ENCODE measurements at places on chromosomes 12 and 14. TPM values are rescaled to one million over a fixed set of nuclear protein-coding genes. Genes with fewer than 3 reads are reported as not detected.

GRCh38 chr14:106347291-106347778 is 821.0 kb downstream of the TMEM121 start:
- no peak overlapping the region for H3K27ac ChIP-seq
- no peak for DNase-seq
- no peaks in the 10 kb centered on the region for H3K36me3 ChIP-seq
- H3K4me3 ChIP-seq = no peak overlapping the region

GRCh38 chr12:79057540-79057939 is 193.0 kb downstream of the SYT1 start:
- no peaks in the 10 kb centered on the region for H3K27me3 ChIP-seq
- no peak overlapping the region for H3K4me3 ChIP-seq
- no peaks in the 10 kb centered on the region for H3K36me3 ChIP-seq
- no peak overlapping the region for H3K27ac ChIP-seq
- DNase-seq = no peak

DNA sequence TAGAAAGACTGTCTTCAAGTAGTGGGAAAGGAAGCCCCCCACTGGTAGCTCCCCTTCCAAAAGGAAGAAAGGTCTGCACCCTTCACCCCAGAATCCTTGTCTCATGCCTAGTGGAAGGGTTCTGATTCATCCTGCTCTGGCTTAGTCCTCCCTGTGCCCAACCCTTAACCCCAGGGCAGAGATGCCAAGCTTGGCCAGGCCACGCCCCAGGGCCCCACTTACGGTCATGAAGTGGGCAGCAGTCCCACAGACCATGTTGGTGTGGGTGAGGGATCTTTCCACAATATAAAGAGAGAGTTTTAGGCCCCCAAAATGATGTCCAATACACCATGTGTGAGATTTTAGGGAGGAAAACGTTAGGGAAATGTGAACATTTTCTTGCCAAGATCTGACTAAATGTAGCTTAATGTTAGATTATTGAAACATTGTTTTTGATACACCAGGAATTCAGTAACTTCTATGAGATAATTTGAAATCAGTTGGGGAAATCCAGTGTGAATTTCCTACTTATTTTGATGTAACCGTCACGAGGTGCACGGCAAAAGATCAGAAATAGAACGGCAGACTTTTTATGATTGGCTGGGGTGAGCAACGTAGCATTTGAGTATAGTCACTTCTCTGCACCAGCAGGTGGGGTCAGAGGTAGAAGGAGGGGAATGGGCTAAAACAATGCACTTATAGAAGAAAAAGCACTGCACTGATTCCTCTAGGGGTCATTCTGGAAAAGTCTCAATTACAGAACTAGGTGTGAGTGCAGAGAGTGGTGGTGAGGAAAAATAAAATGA is 8.2 kb upstream of the SSPN start:
- no peaks in the 10 kb centered on the region for H3K4me1 ChIP-seq
- no peak overlapping the region for H3K27ac ChIP-seq
- no peak overlapping the region for H3K4me3 ChIP-seq
- H3K36me3 ChIP-seq = no peaks in the 10 kb centered on the region

DNA sequence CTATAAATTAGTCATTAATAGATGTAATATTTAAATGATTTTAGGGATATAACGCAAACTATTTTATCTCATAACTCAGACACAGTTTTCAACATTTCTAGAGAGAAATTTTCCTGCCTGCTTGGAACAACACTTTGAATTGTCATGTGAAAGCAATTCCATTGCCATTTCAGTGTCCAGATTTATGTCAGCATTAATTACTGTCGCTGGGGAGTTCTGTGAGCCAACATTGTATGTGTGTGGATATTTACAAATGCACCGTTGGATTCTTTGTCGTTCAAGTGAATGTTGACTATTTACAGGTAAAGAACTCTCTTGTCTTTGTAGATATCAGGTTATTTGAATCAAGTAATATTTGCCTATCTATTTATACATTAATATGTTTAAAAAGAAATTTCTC is 465.3 kb upstream of the RGS6 start:
- no peak for DNase-seq
- no peak overlapping the region for H3K27ac ChIP-seq
- H3K27me3 ChIP-seq = no peaks in the 10 kb centered on the region
- no peak overlapping the region for H3K4me3 ChIP-seq
- no peaks in the 10 kb centered on the region for H3K36me3 ChIP-seq
- no peaks in the 10 kb centered on the region for H3K4me1 ChIP-seq

DNA sequence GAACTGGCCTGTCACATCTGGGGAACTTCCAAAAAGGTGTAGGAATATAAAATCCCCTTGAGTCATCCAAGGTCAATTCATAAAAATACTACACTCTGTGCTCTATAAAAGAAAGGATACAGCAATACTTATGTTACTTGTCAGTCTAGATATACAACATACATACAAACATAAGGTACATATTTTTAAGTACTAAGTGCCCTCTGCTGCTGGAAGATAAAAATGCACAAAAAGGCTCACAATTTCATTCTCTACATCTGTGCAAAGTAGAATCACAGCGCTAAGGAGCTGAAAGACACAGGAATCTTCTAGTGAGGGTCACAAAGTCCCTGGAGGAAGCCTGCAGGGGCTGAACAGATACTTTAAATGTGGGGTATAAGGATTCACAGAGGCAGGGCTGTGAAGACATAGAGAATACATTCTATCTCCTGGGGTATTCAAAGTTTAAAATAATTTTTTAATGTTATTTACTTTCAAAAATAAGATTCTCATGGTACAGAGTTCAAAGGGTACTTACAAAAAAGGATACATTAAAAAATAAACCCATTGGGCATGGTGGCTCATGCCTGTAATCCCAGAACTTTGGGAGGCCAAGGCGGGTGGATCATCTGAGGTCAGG is 10.2 kb upstream of the GOLGA5 start:
- no peak for DNase-seq
- no peaks in the 10 kb centered on the region for H3K36me3 ChIP-seq
- no peak overlapping the region for H3K27ac ChIP-seq
- no peaks in the 10 kb centered on the region for H3K4me1 ChIP-seq
- H3K4me3 ChIP-seq = no peak overlapping the region

GRCh38 chr14:58088961-58089360 is 63.1 kb downstream of the ARMH4 start:
- H3K27me3 ChIP-seq = no peaks in the 10 kb centered on the region
- H3K27ac ChIP-seq = no peak overlapping the region
- no peaks in the 10 kb centered on the region for H3K36me3 ChIP-seq
- no peak for DNase-seq
- H3K4me3 ChIP-seq = no peak overlapping the region
- H3K4me1 ChIP-seq = no peaks in the 10 kb centered on the region

DNA sequence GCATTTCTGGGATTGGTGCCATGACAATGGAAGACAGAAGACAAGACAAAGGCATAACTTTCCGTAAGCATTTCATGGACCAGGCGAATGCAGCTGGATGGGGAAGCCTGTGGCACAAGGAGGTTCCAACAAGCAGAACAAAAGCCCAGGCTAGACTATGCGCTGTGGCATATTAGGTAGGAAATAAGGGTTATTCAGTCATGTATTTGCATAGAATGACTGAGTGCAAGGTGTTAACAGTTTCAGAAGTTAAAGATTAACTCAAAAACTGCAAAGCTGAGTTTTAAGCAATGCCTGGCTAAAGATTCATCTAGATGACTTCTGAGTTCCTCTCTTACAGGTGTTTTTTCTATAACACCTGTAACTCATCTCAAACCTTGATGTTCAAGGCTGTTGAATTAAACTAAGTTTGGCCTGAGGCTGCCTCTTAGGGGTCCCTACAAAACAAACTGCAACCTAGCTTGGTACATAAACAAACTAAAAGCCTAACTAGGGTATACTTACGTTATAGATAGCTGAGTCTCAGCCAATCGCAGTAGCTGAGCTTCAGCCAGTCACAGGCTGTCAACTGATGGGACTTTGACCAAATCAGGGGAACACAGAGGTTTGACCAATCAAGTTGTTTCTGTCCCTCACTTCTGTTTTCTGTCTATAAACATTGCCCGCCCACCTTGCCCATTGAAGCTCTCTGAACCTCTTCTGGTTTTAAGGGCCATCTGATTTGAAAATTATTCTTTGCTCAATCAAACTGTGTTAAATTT is 52.2 kb upstream of the PLBD1 start:
- H3K4me1 ChIP-seq = no peaks in the 10 kb centered on the region
- H3K27me3 ChIP-seq = no peaks in the 10 kb centered on the region

DNA sequence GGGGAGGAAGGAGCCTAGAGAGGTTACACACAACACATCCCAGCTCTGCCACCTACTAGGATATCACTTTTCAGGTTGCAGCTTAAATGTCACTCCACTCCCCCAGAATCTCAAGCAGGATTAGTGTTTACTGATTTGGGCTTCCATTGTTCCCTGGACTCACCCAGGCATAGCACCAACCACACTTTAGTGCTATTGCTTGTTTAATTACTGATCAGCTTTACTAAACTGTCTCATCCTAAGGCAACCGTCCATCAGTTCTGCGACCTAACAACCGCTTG is 6.1 kb upstream of the KRT18 start:
- H3K4me1 ChIP-seq = no peaks in the 10 kb centered on the region
- no peak overlapping the region for H3K27ac ChIP-seq
- no peak overlapping the region for H3K4me3 ChIP-seq
- no peaks in the 10 kb centered on the region for H3K36me3 ChIP-seq

GRCh38 chr14:33056213-33056612 is 117.5 kb downstream of the NPAS3 start:
- no peak for DNase-seq
- H3K4me3 ChIP-seq = no peak overlapping the region
- no peak overlapping the region for H3K27ac ChIP-seq
- no peaks in the 10 kb centered on the region for H3K36me3 ChIP-seq
- no peaks in the 10 kb centered on the region for H3K27me3 ChIP-seq

GRCh38 chr14:65462411-65462810 is 49.9 kb downstream of the FUT8 start:
- no peaks in the 10 kb centered on the region for H3K36me3 ChIP-seq
- DNase-seq = no peak
- H3K27ac ChIP-seq = no peak overlapping the region

GRCh38 chr12:116266168-116266601 is 11.3 kb downstream of the MED13L start:
- DNase-seq = no peak
- no peak overlapping the region for H3K27ac ChIP-seq
- no peaks in the 10 kb centered on the region for H3K4me1 ChIP-seq
- no peaks in the 10 kb centered on the region for H3K27me3 ChIP-seq
- no peaks in the 10 kb centered on the region for H3K36me3 ChIP-seq
- no peak overlapping the region for H3K4me3 ChIP-seq

Gene TOMM20L
- not detected for total RNA-seq

Gene KLRF1
- 1.5 TPM for total RNA-seq

Gene CELA1
- total RNA-seq = not detected

Gene MSI1
- 0.29 TPM for total RNA-seq

Gene TEX52
- not detected for total RNA-seq

Gene INSM2
- total RNA-seq = not detected

All from uterus (tissue), 4 donors.